BJ (cell line): ENCODE measurements at places on chromosomes 6 and 20.

GRCh38 chr20:54668271-54669039 is 193.1 kb downstream of the DOK5 start:
- DNase-seq: no peak

GRCh38 chr20:41063442-41063841 is 34.8 kb downstream of the TOP1 start:
- DNase-seq: no peak

DNA sequence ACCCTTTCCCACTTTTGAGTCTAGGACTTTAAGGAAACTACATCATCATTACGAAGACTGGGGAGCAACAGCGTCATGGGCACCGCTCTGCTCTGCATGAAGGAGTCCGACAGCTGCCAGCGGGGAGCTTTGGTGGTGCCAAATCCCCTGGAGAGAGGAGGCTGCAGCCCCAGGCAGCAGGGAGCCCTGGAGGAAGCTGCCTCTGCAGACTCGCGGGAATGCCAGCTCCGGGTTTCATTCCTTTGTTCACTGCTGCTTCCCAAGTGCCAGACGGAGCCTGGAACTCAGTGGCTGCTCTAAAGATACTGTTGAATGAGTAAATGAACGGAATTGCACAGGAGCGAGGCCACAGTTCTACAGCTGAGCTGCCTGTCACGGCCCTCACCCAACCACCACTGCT is 196.5 kb upstream of the THBS2 start:
- no peak for DNase-seq

GRCh38 chr6:36501686-36502085 is 45.6 kb downstream of the STK38 start:
- DNase-seq: no peak

- DNase-seq: no peak
Measured at GRCh38 chr6:149482545-149483333, 2.1 kb downstream of the ZC3H12D start.

GRCh38 chr6:97292671-97293070 is 9.7 kb upstream of the MMS22L start:
- no peak for DNase-seq

- DNase-seq: no peak
Measured at GRCh38 chr6:95240514-95240913, 336.8 kb upstream of the MANEA start.
